ENCODE measurements at places on chromosomes 5 and 9.

GRCh38 chr5:178677429-178677828, 50.6 kb upstream of the CLK4 start:
- DNase-seq, result no peak

- DNase-seq, result no peak
These were observed 25.2 kb downstream of the CYFIP2 start for GRCh38 chr5:157290981-157291711.

DNA sequence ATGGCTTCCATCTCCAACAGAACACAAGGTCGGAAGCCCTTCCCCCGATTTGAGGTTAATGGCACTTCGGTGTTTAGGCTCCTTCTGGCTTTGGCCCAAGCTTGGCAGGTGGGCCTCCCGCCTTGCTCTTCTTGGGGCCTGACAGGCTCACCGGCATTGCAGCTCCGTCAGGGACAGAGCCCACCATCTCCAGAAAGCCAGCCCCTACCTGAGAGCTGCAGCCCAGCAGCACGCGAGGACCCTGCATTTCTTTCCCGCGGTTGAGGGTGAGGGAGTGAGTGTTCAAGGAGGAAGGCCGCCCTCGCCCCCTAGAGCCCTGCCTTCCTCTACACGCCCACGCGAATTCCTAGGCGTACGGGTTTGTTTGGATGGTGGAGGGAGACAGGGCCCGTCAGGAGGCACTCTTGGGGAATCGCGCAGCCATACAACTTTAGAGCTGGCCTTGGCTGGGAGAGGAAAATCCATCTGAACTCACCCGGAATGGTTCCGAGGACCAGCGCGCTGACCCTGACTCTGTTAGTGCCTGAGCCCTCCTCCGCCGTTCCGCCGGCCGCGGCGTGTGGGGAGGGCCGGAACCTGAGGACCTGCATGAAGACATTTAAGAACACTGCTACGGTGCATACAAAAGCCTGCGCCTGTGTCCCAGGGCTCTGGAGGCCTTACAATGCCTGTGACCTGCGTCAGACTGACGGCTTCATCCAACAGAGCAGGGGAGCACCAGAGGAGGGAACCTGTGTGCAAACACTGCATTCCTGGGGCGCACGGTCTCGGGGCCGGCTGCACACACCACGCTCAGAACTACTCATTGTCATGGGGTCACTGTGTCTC, 73.8 kb downstream of the MRPL36 start:
- DNase-seq, result no peak

DNA sequence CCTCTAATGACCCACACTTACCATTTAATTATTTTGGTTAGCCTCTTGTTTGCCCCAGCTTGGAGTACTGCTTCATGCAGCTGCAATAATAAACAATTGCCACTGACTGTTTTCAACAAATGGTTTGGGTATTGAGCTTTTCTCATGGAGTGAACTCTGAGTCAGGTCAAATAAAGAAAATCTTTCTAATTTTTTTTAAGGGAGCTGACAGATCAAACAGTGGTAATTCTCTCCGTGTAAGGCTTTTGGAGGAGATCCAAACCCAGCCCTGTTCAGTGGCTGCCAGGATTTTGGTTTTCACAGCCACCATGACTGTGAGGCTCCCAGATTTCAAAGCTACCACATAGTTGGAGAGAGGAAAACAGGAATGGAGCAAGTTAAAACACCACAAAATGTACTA, 110.7 kb upstream of the EFNA5 start:
- DNase-seq, result no peak

DNA sequence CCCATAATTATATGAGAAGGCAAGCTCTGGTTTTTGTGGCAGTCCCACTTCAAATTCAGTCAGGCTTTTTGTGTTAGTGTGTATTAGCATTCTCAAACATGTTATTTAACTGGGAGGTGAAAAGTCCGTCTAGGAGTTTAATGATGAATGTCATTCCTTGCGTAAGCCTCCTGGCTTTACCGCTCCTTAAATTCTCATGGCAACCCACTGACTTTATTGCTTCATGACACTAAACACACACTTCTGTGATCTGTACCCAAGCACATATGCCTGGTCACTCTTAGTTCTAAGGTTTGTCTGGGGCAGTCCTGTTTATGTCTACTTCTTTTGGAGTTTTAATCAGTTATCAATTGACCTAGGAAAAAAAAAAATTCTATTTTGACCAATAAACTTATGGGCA, 677.9 kb upstream of the DMAC1 start:
- DNase-seq, result no peak

DNA sequence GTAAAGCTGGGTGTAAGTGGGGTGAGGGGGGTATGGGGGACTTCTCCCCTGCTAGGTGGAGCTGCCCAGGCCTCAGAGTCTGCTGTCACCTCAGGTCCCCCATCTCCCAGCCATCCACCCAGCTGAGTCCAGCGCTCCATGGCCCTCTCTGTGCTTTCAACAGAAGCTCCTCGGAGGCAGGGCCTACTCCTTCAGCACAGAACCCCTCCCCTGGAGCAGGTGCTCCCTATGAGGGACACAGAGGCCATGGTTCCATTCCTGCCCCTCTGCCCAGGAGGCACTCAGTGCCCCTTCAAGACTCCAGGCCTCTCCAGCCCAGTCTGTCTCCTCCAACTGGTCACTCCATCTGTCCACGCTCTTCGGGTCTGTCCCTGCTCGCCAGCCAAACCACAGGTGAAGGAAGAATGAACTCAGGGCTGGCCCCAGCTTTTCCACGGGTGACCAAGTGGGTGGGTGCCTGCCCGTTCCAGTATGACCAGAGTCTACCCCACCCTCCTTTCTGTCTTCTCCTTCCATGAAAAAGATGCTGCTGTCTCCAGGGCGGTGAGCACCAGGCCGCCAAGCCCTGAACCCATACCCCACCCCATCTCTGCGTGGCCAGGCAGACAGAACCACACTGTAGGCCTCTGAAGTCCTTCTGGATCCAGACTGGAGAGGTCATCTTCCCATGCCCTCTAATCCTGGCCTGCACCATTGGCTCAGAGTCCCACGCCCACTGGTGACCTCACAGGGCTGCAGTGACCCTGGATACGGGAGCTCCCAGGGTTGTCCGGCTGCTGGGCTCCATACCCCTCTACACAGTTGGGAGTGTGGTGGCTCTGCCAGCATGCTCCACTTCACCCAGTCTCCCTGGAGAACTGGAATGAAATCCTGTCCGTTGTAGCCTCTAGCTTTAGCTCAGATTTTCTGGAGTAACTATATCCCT, 11.9 kb downstream of the GBGT1 start:
- DNase-seq, result no peak

GRCh38 chr5:112772124-112772523, 34.4 kb downstream of the APC start:
- DNase-seq, result no peak

Measured in HEK293T (cell line).